ENCODE measurements at places on chromosomes 1 and 21.
A peak's percentile ranks its signal among the peaks of the same experiment; 100 is the strongest.

DNA sequence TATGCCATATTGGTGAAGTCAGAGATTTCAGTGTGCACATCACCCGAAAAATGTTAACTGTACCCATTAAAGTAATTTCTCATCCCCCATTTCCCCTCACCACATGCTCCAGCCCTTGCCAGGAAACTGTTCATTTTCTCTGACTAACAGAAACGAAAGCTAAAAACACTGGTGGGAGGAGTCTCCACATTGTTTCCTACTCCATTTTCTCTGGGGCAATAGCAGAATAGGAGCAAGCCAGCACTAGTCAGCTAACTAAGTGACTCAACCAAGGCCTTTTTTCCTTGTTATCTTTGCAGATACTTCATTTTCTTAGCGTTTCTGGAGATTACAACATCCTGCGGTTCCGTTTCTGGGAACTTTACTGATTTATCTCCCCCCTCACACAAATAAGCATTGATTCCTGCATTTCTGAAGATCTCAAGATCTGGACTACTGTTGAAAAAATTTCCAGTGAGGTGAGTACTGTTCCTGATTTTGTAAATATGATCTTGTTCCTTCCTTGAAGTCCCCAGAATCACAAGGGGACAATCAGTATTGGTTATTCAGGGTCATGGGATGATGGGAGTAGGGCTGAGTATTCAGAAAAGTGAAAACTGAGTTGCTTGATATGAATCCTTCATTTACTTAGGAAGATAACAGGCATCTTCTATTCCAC, at the start of gene IFI16:
Gene IFI16, plus strand, starts transcription at position 204 of the 658 bp plus-strand sequence. CDS start 4,774 bp downstream, outside the sequence.
- DNase-seq, result no peak

- no peak for DNase-seq
Observed at GRCh38 chr1:118021668-118022067, 92.1 kb downstream of the WDR3 start.

- DNase-seq, result no peak
Observed at GRCh38 chr1:47873337-47873736, 123.8 kb downstream of the TRABD2B start.

- DNase-seq, result no peak
Observed at GRCh38 chr1:154290921-154291320, 18.5 kb downstream of the HAX1 start.

GRCh38 chr1:11617314-11617713, 36.9 kb downstream of the FBXO2 start:
- peak; percentile 35 for DNase-seq

DNA sequence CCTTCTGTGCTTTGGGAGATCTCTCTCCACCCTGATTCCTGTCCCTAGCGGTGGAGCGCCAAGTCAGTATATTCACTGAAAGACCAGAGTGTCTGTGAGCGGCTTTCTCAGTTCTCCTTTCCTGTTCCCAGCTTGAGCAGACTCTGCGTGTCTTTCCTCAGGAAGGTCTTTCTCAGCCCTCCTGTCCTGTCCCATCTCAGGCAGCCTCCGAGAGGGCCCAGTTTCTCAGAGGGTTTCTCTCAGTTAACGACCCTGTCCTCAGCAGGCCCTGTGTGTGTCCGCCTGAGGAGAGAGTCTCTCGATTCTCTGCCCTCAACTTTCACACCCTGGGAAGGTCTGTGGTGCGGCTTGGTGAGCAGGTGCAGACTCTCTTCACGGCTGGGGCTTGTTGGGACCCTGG, 34.0 kb upstream of the CHIT1 start:
- DNase-seq, result no peak

DNA sequence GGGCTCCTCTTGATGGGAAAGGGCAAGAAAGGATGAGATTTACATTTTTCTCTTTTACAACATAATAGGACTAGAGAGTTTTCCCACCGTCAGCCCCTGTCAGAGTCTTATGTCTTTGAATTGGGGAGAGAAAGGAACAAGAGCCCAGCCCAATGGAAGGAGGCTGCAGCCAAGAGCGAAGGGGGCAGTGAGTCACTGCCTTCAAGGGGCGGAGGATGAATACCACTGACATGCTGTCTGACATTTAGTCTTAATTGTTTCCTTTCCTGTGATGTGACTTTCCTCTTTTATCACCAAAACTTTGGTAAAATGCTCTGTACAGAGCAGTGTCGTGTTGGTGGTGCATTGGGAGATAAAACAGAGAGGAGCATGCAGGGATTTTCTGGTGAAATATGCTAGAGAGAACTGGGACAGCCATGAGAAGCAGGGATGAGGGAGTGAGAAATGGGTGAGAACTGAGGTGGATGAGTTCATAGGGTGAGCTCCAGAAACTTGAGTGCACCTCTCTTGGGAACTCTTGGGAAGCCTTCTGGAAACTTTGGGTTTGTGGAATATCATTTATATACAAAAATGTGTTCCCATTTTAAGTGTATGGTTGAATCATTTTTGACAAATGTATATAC, 179.9 kb upstream of the FGGY start:
- no peak for DNase-seq

Data from NCI-H1694 treated with DMSO at 0.1 percent for 48 hours (cell line).